ENCODE measurements at places on chromosomes 5 and 9.

DNA sequence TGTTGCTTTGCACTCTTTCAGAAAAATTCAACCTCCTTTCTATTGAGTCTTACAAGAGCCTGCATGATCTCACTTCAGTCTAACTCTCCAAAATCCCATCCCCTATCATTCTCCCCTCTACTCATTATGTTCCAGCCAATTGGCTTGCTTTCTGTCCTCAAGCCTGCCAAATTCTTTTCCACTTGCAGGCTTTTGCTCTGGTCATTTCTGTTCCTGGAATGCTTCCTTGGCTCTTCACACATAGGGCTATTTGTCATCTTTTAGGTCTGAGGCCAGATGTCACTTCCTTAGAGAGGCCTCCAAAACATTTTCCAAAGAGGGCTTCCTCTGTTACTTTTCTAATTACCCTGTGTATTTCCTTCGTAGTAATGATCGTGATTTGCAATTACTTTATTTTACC lies 11.8 kb upstream of the CHD1 start:
- no peak for DNase-seq

DNA sequence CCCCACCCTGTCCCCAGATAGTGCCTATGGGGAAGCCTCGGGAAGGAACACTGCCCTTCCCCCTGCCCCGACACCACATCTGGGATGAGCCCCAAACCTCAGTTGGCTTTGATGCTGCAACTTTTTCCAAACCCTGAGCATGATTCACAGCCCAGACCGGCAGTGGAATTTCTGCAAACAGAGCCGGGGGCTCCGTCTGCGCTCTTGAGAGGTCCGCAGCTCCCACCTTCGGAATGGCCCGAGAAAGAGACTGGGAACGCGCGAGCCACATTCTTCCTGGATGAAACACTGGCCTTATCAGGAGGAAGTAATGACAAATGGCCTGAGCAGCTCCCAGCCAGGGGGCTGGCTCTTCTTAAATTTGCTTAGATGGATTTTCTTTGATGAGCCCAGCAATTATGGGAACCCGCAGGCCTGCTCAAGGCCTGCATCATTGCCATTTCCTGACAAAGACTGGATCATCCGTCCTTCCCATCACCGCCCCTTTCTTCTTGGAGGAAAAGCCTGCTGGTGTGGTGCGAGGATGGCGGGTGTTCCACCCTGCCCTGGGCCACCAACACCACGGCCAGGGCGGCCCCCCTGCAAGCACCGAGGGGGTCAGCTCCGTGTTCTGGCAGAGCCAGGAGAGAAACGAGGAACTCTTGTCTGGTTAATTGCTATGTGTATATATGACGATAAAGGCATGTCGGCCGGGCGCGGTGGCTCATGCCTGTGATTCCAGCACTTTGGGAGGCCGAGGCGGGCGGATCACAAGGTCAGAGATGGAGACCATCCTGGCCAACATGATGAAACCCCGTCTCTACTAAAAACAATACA lies 38.8 kb upstream of the COL5A1 start:
- no peak for DNase-seq

GRCh38 chr5:1897816-1898450 lies 15.2 kb upstream of the IRX4 start:
- DNase-seq: no peak

DNA sequence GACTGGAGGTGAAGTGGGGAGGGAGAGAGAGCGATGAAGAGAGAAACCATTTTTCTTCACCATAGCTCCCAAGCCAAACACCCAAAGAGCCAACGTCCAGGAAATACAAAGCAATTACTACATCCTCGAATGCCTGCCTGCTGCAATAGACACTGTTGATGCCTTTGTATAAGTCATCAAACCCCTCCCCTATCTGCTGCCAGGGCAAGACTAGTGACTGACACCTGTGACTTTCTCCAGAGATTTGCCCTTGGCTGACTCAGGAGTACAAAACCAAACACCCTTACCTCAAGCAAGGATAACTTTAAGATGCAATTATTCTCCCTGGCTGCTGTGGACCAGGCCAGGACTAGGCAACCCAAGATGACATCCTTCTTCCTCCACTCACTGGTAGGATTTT lies 81.8 kb upstream of the RASA1 start:
- DNase-seq: no peak

GRCh38 chr9:107999890-108000289 lies 510.3 kb upstream of the KLF4 start:
- DNase-seq: no peak

GRCh38 chr5:148343603-148344487 lies 8.5 kb downstream of the SPINK9 start:
- DNase-seq: no peak

GRCh38 chr9:124248066-124248465 lies 9.7 kb upstream of the NEK6 start:
- DNase-seq: no peak

- DNase-seq: no peak
Measured at GRCh38 chr5:106408570-106408969, 1262.2 kb downstream of the EFNA5 start.

DNA sequence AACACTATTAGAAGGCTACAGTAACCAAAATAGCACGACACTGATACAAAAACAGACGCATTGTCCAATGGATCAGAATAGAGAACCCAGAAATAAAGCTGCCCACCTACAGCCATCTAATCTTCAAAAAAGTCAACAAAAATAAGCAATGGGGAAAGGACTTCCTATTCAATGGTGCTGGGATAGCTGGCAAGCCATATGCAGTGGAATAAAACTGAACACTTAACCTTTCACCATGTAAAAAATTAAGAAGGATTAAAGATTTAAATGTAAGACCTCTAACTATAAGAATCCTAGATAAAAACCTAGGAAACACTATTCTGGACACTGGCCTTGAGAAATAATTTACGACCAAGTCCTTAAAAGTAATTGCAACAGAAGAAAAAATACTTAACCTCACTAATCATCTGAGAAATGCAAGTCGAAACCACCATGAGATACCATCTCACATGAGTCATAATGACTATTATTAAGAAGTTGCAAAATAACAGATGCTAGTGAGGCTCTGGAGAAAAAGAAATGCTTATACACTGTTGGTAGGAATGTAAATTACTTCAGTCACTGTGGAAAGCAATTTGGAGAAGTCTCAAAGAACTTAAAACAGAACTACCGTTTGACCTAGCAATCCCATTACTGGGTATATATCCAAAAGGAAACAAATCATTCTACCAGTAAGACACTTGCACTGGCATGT lies 203.3 kb upstream of the CDH9 start:
- DNase-seq: no peak

GRCh38 chr9:122941582-122942234 lies 888 bp downstream of the RABGAP1 start:
- no peak for DNase-seq

GRCh38 chr5:53481887-53482716 lies 1.7 kb downstream of the FST start:
- DNase-seq: peak; percentile 42

DNA sequence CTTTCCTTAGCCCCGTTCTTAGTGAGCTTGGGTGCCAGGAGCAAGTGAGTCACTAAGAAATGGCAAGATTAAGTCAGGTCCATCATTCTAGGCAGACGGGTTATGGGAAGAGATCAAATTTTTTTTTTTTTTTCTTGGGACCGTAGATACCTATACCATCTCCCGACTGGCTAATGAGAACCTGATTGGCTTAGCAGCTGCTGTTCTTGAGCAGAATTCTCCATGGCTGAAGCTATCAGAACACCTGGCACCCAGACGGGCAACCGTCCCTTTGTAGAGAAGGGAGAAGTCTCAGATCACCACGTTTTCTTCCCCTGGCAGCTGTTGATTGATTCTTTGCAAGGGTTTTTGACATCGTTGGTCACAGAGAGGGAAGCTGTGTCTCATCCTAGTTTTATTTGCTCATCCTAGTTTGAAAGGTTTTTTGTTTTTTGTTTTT lies 78.6 kb downstream of the AOPEP start:
- no peak for DNase-seq

DNA sequence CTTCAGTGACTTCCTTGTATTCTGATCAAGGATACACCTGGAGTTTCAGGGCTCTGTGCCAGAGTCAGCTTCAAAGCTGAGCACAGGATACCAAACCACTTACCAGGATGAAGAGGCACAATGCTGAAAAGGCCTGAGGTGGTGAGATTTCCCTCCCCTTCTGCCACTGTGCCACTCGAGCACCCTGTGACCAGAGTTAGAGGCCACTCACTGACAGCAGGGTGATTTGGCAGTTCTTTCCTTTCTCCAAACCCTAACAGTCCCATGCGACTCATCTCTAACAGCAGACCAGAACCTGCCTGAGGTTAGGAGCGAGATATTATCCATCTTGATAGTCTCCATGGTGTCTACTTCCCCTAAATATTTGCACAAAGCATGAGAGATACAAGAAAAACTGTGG lies 1.8 kb downstream of the PLGRKT start:
- no peak for DNase-seq

GRCh38 chr5:139562847-139563246 lies 1.7 kb downstream of the UBE2D2 start:
- DNase-seq: no peak

DNA sequence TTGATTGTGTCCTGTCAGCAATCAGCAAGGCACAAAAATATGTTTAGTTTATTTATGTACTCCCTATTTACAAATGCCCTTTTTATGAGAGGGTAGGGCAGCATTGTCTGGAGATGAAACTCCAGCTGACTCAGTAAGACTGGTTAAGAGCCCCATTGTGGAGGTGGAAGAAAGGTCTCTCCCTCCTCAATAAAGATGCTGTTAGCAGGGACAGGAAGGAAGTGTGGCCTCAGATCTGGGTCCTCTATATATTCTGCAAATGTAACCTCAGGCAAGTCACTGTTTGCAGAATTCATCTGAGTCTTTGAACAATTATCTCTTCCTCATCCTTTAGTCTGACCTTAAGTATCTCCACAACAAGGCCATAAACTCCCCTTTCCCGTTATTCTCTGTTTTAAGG lies 48.3 kb upstream of the TRAF1 start:
- peak; percentile 3 for DNase-seq

GRCh38 chr5:173969167-173970049 lies 19.6 kb upstream of the C5orf47 start:
- DNase-seq: no peak

Measured in CD4-positive, alpha-beta T cell treated with Interleukin-15 for 4 hours (primary cell).